Stimulated activated CD8-positive, alpha-beta memory T cell treated with anti-CD3 and anti-CD28 coated beads, Interleukin-15, amount 100 ng/mL, for 24 hours (primary cell): ENCODE measurements at places on chromosomes 3 and 15.
A peak's percentile ranks its signal among the peaks of the same experiment; 100 is the strongest.

- no peak for DNase-seq
Measured at GRCh38 chr3:178551916-178552321, 15.7 kb downstream of the KCNMB2 start.

- no peak for DNase-seq
Measured at GRCh38 chr3:123272547-123272946, 70.8 kb downstream of the SEC22A start.

GRCh38 chr15:35980719-35981118, 434.8 kb upstream of the DPH6 start:
- no peak for DNase-seq

GRCh38 chr15:47466357-47466756, 250.9 kb upstream of the SEMA6D start:
- no peak for DNase-seq

DNA sequence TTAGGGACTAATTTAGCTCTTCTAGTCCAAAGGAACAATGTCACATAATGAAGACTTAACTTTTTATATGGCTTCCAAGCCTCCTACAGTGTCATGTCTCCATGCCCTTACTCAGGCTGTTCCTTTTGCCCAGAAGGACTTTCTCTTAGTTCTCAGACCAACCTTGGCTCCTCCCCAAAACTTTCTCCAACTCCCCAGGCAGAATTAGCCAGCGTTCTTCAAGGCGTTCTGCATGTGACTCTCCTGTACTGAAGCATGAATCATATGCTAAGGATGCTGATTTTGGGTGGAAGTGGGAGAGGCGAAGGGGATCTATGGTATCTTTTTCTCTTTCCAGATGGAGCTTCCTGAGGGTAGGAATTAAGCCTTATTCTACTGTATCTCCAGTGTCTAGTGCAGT, 335.1 kb upstream of the ICE2 start:
- DNase-seq: no peak

- no peak for DNase-seq
Measured at GRCh38 chr15:58026051-58026450, 39.5 kb downstream of the ALDH1A2 start.

DNA sequence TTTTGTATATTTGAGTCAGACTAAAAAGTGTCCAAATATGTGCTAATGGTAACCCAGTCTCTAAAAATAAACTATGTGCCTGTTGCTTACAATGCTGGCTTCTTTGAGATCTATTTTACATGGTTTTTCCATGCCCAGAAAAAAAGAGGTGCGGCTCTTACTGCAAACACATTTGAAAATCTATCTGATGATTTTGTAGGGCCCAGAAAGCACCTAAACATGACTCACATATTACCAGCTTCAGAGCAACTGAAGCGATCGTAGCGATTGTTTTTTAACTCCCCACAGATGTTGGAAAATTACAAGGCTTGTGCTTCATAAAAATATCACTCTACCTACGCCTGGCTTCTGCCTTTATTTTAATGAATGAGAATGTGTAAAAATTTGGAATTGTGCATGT, 53.5 kb downstream of the SUCNR1 start:
- no peak for DNase-seq

DNA sequence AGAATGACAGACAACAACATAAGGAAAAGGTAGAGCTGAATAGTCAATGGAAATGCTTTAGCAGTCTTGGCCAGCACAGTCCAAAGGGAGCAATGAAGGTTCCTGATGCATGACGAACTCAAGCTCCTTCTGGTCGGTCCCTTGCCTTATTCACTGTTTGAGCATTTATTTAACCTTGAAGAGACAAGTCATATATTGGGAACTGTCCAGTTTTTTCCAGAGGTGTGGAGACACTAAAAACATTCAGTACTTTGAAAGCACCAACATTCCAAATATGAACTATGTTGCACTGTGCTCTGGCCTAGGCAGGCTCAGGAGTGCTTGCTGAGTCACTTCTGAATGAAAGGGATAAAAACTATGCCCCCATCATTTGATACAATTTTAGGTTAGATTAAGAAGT, 384.8 kb downstream of the MECOM start:
- DNase-seq: no peak

DNA sequence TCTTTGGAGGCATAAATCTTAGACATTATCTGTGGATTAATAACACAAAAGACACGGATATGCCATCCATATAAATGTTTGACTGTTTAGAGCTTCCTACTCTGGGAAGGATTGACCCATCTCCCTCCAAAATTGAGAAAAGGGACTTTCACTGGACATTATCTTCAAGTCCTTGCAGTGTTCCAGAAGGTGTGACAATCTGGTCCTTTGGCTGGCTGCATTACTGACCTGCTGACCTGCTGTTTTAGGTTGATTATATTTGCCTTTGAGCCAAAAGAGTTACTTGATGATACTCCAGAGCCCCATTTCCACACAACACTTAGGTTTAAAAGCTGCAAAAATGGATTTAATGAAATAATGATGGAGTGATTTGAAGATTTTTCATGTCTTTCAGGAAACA, 504.6 kb downstream of the LPP start:
- no peak for DNase-seq

- no peak for DNase-seq
Measured at GRCh38 chr3:66692042-66692765, 191.4 kb upstream of the LRIG1 start.

- DNase-seq: no peak
Measured at GRCh38 chr3:43224405-43225073, 61.8 kb upstream of the SNRK start.

GRCh38 chr15:98358971-98359370, 289.4 kb upstream of the IGF1R start:
- DNase-seq: no peak

- peak; percentile 43 for DNase-seq
Measured at GRCh38 chr15:65856821-65857455, 12.4 kb upstream of the RAB11A start.

DNA sequence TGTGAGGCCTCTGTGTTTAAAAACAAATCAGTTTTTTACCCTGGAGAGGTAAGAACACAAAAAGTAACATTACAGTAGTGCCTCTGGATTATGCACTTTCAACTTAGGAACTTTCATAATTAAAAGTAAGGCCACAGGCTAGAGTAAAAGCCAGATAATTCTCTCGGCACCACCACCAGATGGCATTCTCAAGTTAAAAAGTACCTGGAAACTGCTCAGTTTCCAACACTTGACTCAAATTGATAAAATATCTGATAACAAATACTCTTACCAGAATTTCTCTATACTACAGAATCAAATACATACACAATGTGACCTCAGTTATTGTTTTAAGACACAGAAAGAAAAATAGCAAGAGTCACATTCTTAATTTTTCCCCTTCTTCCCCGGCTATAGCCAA, 19.9 kb downstream of the SPICE1 start:
- no peak for DNase-seq

- no peak for DNase-seq
Measured at GRCh38 chr3:159057621-159058020, 255.8 kb downstream of the MFSD1 start.

DNA sequence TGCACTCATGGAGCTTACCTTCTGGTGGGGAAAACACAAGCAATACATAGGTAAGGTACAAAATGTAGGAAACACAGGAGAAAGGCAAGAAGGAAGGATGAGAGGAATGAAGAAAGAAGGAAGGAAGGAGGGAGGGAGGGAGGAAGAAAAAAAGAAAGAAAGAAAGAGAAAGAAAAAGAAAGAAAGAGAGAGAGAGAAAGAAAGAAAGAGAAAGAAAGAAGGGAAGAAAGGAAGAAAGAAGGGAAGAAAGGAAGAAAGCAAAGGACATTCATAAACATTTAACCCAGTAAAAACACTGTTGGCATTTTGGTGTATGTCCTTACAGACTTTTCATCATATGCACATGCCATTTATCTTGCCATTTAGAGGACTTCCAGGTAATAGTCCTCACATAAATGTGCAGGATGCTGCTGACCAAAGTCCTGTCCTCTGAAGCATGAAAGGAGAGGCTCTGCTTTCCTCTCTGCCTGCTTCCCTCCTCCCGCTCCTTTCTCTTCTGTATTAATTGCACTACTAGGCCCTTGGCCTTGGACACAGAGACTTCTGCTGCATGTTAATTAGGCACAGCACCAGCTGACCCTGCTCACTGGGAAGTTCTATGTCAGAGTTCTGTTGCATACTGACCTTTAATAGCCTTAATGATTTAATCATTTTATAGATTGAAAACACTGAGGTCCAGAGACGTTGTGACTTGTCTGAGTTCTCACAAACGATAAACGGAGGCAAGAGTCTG, 29.7 kb upstream of the NDUFB4 start:
- no peak for DNase-seq

DNA sequence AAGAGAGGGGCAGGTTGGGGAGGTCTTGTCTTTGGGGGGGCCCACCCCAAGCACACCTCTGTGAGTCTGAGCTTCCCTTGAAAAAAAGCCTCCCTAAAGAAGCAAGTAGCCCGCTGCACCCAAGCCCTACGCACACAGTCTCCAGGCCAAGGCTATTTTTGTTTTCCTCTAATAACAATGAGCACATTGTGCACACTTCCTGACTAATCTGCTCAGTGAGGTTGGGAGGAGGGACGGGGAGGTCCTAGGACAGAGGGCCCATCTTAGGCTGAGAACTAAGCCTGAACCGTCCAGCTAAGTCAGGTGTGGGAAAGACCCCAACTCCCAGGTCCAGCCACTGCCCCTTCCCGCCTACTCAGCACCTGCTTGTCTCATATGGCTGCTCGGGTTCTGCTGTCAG, 87.2 kb downstream of the HMG20A start:
- no peak for DNase-seq

GRCh38 chr3:170564664-170565063, 21.2 kb downstream of the SLC7A14 start:
- DNase-seq: no peak

DNA sequence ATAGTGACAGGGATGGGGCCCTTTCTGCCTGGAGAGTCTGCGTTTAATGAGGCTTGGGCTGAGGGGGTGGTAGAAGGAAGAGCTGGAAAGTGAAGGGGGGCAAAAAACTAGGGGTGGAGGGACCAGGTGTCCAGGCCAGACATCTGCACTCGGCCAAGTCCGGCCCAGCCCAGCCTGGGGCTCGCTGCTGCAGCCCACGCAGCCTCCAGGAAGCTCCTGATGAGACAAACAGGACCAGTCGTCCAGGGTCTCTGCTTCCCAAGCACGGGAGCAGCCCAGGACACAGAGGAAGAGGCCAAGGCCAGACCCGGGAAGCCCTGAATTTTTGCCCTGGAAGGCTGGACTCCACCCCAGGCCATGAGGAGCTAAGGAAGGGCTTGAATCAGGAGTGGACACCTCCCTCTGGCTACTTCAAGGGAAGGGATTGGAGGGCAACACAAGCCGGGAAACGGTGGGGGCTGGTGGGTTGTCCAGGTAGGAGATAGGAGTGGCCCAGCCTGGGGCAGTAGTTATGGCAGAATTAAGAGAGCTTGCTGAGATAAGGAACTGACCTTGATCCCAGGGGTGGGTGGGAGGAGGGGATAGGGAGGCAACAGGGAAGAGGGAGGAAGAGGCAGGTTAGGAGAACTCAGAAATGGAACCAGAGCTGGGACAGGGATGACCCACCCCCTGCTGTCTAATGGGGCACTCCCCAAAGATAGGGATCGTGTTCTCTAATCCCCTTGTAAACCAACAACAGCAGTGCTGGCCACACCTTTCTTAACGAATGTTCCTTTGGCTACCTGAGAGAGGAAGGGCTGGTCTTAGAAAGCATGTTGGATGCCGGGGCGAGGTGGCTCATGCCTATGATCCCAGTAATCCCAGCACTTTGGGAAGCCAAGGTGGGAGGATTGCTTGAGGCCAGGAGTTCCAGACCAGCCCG, 89.5 kb downstream of the ANP32A start:
- no peak for DNase-seq

DNA sequence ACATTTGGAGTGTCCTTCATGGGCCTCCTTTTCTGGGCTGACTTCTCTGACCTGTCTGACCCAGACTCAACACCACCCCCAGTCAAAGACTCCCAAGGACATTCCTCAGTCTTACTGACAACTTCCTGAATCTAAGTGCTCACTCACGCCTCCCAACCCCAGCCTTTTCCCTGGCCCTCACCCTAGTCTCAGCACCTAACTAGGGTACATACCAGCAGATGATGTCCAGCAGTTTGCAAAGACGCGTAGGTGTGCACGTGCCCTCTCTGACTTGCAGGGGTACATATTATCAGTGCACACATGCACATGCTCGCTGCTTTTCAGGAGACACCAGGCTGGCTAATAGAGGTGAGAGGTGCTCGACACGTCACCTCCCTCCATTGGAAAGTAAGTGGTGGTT, 38.7 kb upstream of the SLCO2A1 start:
- no peak for DNase-seq

DNA sequence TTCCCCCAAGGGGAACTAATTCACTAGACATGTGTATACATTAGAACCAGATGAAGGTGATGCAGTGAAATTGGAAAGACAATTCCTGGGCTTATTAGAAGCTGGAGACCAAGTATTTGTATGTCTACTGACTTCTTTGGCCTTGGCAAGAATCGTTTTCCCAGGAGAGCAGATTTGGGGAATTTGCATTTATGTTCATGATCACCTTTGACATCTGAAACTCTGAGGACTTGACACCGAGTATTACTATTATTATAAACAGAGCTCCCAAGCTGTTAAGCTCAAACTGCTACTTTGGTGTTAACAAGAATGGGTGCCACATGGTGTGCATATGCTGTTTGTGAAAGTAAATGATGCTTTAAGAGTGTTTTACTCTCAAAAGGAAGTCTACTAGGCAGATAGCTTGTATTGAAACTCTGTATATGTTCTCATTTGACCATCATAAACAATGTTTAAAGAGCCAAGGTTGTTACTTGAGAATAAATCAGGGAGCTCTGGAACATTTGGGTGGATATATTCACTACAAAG, 519.8 kb upstream of the GOLIM4 start:
- no peak for DNase-seq

GRCh38 chr3:118089563-118089962, 945.1 kb downstream of the IGSF11 start:
- no peak for DNase-seq

- no peak for DNase-seq
Measured at GRCh38 chr3:191340966-191341365, 10.6 kb upstream of the UTS2B start.

GRCh38 chr15:84823282-84823878, 6.2 kb downstream of the ALPK3 start:
- no peak for DNase-seq

GRCh38 chr3:11162401-11163345, 8.4 kb downstream of the HRH1 start:
- no peak for DNase-seq

GRCh38 chr3:57434041-57434440, 110.1 kb downstream of the DNAH12 start:
- no peak for DNase-seq

DNA sequence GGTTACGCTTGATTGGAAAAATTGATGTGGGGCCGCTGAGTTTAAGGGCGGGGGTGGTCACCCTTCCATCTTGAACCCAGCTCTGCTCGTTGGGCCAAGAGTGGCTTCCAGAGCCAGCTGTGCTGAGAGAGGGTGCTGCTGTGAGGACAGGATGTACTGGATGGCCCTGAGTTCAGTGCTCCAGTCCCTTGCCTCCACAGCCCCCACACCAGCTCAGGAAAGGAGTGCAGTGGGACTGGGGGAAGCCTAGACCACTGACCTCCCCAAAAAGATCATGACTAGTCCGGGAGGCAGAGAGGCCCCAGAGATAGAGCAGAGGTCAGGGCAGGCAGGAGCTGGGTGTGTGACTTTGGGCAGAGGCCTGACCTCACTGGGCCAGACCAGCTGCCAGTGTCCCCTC, 4.0 kb upstream of the PTH1R start:
- DNase-seq: no peak

- no peak for DNase-seq
Measured at GRCh38 chr3:63304421-63304820, 26.3 kb downstream of the SYNPR start.
